Left ventricle myocardium inferior (tissue), 1 donor: ENCODE measurements at places on chromosomes 13 and 19.

DNA sequence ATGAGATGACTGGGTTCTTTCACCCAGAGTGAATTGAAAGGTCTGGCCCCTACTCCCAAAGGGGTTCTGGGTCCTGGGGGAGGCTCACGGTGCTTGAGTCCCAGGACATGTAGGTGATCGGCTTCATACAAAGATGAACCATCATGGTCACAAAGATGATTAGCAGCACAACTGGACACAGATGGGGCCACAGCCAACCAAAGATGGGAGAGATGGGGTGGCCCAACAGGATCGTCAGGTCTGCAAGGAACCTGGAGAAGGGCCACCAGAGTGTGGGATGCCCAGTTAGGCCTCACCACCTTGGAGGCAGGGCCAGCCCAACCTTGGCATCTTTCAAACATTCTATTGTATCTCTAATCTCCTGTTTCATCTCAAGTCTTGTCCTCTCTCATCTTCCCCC lies 34.5 kb downstream of the SLC6A16 start:
- no peak for DNase-seq
- no peak overlapping the region for H3K4me3 ChIP-seq
- peaks cover 8% of the 10 kb centered on the region for H3K36me3 ChIP-seq
- no peak overlapping the region for H3K27ac ChIP-seq

DNA sequence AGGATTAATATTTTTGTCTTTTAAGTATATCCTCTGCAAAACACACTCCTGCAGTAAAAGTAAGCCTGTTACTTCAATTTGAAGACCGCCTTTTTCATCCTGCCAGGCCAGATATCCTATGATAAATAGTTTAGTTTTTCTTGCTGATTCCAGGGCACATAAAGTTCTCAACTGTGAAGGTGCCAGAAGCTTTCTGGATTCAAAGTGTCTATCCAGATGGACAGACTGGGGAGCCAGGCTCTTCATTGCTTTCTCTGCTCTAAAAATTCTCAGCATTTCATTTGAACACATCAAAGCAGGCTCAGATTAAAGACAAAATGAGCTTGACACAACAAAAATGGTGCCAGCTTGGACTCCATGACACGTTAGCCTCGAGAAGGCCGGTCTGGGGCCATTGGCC lies 53.6 kb upstream of the UBL3 start:
- H3K4me3 ChIP-seq: no peak overlapping the region
- no peak overlapping the region for H3K27ac ChIP-seq
- peaks cover 7% of the 10 kb centered on the region for H3K4me1 ChIP-seq

GRCh38 chr13:95317039-95317989 lies 16.1 kb upstream of the ABCC4 start:
- no peaks in the 10 kb centered on the region for H3K4me1 ChIP-seq
- H3K4me3 ChIP-seq: no peak overlapping the region
- no peaks in the 10 kb centered on the region for H3K36me3 ChIP-seq

- H3K36me3 ChIP-seq: peaks cover 43% of the 10 kb centered on the region
- no peaks in the 10 kb centered on the region for H3K27me3 ChIP-seq
- H3K4me3 ChIP-seq: no peak overlapping the region
- H3K27ac ChIP-seq: no peak overlapping the region
- DNase-seq: peak; percentile 16
- H3K4me1 ChIP-seq: peaks cover 48% of the 10 kb centered on the region
These were observed 13.3 kb downstream of the MKNK2 start for GRCh38 chr19:2037651-2038255.

- H3K27me3 ChIP-seq: peaks cover 85% of the 10 kb centered on the region
- peaks cover 9% of the 10 kb centered on the region for H3K4me1 ChIP-seq
- peak overlapping the region; percentile 36 for H3K4me3 ChIP-seq
- no peak overlapping the region for H3K27ac ChIP-seq
- no peaks in the 10 kb centered on the region for H3K36me3 ChIP-seq
These were observed 16.0 kb downstream of the KCNC3 start for GRCh38 chr19:50312967-50313811.

DNA sequence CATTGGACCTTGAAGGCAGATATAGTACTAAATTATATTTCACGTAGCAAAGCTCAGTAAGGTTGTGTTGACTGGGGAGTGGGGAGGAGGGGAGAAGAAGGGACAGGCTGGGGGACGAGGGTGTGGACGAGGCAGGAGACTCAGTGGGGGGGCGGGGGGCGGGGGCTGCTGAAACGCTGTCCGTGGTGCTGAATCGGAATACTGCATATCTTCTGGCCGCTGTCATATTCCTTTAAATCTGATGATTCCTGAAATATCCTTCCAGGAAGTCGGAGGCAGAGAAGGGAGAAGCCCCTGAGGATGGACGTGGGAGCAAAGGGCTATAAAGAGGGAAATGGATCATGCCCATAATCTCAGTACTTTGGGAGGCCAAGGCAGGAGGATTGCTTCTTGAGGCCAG lies 34.7 kb upstream of the CASP14 start:
- H3K4me3 ChIP-seq: no peak overlapping the region
- no peak for DNase-seq
- H3K36me3 ChIP-seq: no peaks in the 10 kb centered on the region
- no peaks in the 10 kb centered on the region for H3K4me1 ChIP-seq

DNA sequence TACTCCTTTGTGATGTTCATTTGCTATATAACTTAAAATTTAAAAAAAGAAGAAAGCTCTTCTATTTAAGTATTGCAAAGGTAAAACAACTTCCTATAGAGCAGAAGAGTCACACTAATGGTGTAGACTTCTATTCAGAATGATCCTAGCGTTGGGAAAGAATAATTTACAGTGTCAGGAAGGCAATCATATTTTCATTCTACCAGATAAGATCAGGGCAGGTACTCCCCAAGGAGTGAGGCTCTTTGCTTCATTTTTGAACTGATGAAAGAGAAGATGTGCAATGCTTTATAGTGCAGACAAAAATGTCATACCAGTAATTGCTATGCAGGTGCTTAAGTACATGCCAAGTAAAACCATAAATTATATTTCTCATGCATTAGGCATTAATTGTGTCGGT lies 1193.0 kb downstream of the PCDH9 start:
- no peak overlapping the region for H3K27ac ChIP-seq
- no peaks in the 10 kb centered on the region for H3K4me1 ChIP-seq
- no peaks in the 10 kb centered on the region for H3K36me3 ChIP-seq
- no peak for DNase-seq
- no peaks in the 10 kb centered on the region for H3K27me3 ChIP-seq
- no peak overlapping the region for H3K4me3 ChIP-seq

DNA sequence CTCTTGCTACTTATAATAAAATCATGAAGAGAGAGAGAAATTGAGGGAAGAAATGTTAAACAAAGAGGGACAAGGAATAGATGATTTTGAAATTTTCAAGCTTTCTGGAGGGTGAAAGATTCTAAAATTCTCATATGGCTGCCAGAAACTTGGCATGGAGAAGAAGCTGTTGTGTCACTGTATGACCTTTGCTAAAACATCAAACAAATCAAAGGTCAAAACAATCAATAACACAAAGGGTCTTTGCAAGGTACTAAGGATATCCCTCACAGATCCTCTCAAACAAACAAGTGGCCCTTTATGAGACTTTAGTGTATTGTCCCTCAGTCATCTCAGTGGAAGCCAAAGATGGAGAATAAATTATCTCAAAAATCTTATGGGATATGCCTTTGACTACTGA lies 1039.2 kb upstream of the MIR17HG start:
- H3K4me3 ChIP-seq: no peak overlapping the region
- no peak overlapping the region for H3K27ac ChIP-seq
- H3K4me1 ChIP-seq: no peaks in the 10 kb centered on the region
- no peaks in the 10 kb centered on the region for H3K36me3 ChIP-seq

- DNase-seq: no peak
- peaks cover 14% of the 10 kb centered on the region for H3K4me1 ChIP-seq
- peaks cover 7% of the 10 kb centered on the region for H3K36me3 ChIP-seq
These were observed 2.9 kb downstream of the ZNF665 start for GRCh38 chr19:53190253-53190652.
